ENCODE measurements at places on chromosomes 11 and 22.

DNA sequence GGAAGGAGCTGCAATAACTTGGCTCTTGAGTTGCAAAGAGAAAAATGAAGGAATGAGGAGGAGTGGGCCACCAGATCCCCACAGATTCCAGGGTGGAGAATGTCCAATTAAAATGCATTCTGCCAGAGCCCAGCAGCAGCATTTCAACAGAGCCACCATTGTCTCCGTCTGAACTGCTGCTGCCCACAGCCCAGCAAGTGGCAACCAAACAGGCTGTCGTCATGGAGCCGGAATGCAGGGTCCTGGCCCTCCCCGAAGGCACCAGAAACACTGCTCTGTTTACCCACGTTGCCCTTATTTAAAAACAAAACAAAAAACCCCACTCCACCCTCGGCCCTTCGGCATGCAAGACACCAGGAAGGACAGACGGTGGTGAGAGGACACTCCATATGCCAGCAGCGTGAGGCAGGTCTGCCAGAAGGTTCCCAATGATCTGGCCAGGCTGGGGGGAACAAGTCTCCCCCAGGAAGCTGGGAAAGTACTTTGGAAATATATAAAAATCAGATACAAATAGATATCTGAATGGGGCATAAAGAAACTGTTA is 32.5 kb downstream of the PLEKHA7 start:
- no peak for DNase-seq

GRCh38 chr11:73340164-73340563 is 32.1 kb downstream of the ARHGEF17 start:
- DNase-seq: no peak

- no peak for DNase-seq
These were observed 1593.1 kb upstream of the TENM4 start for GRCh38 chr11:81033779-81034540.

DNA sequence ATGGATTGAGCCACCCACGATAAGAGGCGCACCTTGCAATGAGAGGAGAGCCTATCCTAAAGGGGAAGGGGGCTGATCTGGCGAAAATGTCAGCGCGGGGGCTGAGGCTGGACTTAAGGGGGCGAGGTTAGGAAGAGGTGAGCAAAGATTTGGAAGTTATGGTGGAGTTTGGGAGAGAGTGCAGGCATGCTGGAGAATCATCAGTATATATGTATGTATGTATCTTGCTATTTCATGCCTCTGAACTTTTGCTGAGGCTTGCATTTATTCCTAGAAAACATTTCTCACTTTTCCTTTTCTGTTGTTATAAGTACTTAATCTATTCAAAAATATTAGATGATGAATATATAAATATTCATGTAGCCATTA is 17.2 kb upstream of the THRSP start:
- DNase-seq: no peak

DNA sequence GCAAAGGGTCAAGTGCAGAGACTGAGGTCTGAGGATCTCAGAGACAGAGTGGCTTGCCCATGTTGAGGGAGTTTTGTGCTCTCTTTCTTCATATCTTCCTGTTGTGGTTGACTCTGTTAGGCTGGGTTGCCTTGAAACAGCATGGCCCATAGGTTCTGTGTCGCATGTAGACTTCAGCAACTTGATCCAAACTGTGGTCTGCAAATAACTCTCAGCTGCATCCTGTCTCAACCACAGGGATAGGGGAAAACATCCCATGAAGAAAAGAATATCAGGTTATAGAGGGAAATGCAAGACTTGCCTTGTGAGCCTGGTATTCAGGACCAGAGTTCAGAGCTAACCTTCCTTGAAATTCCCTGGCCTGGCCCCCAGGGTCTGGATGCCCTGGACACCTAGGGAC is 69.4 kb downstream of the FLI1 start:
- peak; percentile 47 for DNase-seq

- peak; percentile 8 for DNase-seq
These were observed 36.0 kb upstream of the CSNK1E start for GRCh38 chr22:38353142-38353629.

Measured in NCI-H510A treated with DMSO at 0.1 percent for 48 hours (cell line).